ENCODE measurements at places on chromosomes 5 and 9. TPM values are rescaled to one million over a fixed set of nuclear protein-coding genes. Genes with fewer than 3 reads are reported as not detected.

DNA sequence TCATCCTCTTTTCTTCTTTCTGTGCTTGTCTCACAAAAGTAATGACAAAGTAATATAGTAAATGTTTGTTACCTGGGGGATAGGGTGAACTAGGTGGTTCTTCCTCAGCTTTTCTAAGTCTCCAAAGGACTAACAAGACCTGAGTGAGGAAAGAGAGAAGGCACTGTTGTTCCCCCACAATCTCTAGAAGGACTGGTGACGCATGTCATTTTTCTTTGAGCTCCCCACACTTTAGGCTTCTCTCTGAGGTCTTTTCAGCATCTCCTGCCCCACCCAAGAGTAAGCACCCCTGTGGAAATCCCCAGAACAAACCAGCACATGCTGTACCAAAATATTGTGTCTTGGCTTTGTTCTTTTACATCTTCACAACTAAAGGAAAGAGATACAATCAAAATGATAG lies 2.4 kb upstream of the IL7R start:
- no peak for DNase-seq

DNA sequence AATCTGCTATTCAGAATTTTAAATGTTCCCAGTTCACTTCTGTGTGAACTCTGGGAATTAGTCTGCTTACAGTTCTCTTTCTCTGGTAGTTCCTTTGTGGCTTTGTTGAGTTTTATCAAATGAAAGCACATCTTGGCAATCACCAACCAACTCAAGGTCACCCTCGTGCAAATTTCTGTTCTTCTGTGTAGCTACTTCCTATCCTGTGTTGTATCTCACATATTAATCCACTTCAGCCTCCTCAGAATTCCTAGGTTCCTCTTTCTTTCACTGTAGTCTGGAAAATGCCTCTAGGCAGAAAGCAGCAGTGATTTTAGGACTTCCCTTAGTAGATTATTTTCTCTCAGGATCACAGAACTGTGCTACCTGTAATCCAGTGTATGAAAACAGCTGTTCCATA lies 100.3 kb downstream of the AUH start:
- no peak for DNase-seq

GRCh38 chr5:159539678-159540077 lies 209.4 kb upstream of the IL12B start:
- DNase-seq: no peak

DNA sequence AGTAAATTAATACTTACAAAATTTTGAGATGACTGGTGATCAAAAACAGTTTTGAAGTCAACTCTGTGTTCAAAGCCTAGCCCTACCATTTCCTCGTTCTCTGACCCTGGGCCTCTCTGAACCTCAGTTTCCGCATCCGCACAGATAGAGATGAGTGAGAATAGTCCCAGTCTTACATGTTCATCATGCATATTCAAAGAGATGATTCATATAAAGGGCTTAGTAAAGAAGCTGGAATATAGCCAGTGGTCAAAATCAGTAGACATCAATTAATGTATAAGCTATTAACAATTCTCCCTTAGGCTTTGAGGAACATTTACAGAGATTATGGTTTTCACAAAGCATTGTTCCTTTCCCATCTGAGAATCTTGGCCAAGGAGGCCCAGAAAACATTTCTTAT lies 250.6 kb downstream of the SPOCK1 start:
- peak; percentile 33 for DNase-seq

DNA sequence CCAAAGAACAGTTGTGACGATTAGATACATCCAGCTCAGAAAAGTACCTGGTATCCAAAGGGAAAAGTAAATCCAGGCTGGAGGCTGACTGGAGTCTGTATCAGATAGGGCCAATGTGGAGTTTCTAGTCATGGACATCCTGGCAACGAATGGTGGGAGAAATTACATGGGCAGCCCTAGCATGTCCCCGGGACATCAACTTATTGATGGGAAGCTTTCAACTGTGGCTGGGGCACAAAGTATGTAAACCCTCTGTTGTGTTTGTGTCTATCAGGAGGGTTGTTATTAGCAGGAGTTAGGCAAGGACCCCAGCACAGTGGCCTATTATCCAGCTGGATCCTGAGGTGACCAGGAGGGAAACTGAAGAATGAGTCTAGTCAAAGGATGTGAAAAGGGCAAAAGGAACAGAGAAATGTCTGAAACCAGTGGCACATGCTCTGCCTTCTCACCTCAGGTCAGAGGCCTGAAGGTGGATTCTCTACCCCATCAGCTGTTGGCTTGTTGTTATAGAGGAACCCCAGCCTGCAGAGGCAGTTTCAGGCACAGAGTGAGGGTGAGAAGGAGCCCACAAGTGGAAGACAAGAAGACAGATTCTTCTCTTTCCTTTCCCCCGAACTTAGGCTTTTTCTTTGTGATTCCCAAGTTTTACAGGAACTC lies 19.9 kb downstream of the IFNW1 start:
- DNase-seq: no peak

GRCh38 chr5:115435778-115436712 lies 108.5 kb downstream of the FEM1C start:
- DNase-seq: peak; percentile 56

Gene FYB1
- total RNA-seq: not detected

GRCh38 chr5:75536147-75536546 lies 24.5 kb downstream of the POLK start:
- DNase-seq: no peak

Gene FAT2
- total RNA-seq: 0.05 TPM

Gene SH3TC2
- total RNA-seq: 7.2 TPM

GRCh38 chr9:4016789-4017188 lies 283.1 kb downstream of the GLIS3 start:
- DNase-seq: no peak

DNA sequence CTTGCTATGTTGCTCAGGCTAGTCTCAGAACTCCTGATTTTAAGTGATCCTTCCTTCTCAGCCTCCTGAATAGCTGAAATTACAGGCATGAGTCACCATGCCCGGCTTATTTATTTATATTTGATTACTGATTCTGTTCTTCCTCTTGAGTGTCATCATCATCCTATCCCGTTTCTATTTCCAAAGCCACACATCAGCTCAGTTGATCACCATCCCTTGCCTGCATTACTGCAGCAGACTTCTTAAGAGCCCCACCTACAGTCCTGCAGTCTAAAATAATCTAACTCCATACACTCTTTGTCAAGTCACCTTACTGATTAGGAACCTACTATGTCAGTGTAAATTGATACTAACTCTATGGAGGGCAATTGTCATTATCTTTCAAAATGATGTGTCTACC lies 138.9 kb upstream of the RAI14 start:
- peak; percentile 78 for DNase-seq

GRCh38 chr5:107858324-107858723 lies 187.6 kb upstream of the EFNA5 start:
- DNase-seq: no peak

- DNase-seq: no peak
Measured at GRCh38 chr9:127407492-127407843, 10.5 kb downstream of the SLC2A8 start.

GRCh38 chr5:68924481-68925145 lies 169.2 kb upstream of the SLC30A5 start:
- peak; percentile 56 for DNase-seq

GRCh38 chr9:20001058-20001457 lies 212.2 kb upstream of the SLC24A2 start:
- DNase-seq: no peak

Gene BTNL3
- not detected for total RNA-seq

Gene ITK
- total RNA-seq: not detected

DNA sequence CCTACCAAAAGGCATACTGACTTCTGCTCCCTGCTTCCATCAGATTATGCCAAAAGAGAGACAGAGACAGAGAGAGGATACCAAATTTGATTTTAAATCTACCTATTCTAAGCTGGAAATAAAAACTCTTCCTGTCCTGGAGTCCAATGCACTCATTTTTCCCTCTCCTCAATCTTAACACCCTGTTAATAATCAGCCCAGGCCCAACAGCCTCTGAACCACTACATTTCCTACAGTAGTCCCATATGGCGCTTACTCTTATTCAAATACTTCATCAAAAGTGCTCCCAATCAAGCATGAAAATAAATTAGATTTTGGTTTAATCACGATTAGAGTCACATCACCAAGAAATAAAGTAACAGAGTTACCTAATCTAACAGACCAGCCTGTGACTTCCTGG lies 152.3 kb downstream of the TSSK1B start:
- DNase-seq: no peak

Gene CCL27
- total RNA-seq: not detected

Gene UGT3A2
- total RNA-seq: 0.12 TPM

DNA sequence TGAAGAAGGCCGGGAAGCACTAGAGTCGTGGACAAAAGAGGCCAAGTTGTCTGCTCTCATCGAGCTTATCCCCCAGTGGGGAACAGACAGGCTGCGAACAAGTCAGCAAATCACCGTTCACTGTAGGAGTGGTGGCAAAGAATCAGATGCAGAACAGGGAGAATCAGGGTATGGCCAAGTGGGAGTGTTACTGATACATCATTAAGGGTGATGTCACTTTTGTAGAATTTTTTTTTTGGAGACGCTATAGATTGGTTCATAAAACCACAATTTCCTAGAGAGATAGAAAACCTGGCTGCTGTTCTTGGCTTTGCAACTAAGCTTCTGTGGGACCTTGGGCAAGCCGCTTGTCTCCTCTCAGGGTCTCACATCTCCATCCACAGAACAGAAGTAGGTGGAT lies 21.3 kb downstream of the SPRY4 start:
- no peak for DNase-seq

DNA sequence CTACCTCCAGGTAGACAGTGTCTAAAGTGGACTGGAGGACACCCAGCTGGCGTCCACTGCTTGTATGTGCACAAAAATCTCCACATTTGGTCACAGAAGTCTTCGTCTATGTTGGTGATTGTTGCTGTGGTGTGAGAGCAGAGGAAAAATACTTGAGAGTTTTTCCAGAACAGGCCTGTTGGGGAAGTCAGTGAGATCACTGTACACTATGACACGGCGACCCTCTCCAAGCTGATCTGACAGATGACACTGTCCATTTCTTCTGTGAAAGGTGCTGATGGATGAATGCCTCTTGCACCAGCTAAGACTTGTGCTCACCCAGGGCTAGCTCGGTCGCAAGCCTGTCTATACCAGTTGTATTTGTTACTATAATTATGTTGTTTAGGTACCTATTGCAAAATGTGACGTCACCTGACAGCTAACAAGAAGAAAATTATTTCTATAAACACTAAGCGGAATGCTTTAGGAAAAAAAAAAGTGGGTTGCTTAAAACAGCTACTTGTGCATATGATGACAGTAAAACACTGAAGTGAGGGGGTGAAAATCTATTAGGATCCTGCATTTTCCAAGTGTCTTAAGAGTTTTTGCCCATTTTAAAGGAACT lies 142.3 kb downstream of the ROR2 start:
- no peak for DNase-seq

GRCh38 chr5:178940569-178941360 lies at the start of gene ZNF454:
Gene ZNF454, plus strand, starts transcription at chr5:178941198. Its CDS starts 1,594 bp downstream, at chr5:178942792.
- DNase-seq: peak; percentile 15

Data from M059J (cell line).